ENCODE measurements at places on chromosomes 11 and 22.

DNA sequence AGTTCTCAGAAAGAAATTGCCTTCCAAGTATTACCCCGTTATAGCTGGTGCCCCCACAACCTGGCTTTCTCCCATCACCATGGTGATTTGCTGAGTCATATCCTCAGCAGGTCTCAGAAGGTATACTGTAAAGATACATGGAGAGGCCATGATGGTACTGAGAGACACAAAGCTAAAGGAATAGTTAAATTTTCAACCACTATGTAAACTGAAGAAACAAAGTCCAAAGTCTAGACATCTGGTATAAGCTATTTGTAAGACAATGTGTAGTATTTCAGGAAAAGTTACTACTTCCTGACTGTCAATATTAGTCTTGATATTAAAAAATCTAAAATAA, 377.1 kb downstream of the DCDC1 start:
- DNase-seq, result no peak

- DNase-seq, result no peak
These were observed 31.8 kb downstream of the ANO1 start for GRCh38 chr11:70109903-70110302.

GRCh38 chr11:19674836-19675235, 37.8 kb upstream of the NAV2 start:
- DNase-seq, result no peak

DNA sequence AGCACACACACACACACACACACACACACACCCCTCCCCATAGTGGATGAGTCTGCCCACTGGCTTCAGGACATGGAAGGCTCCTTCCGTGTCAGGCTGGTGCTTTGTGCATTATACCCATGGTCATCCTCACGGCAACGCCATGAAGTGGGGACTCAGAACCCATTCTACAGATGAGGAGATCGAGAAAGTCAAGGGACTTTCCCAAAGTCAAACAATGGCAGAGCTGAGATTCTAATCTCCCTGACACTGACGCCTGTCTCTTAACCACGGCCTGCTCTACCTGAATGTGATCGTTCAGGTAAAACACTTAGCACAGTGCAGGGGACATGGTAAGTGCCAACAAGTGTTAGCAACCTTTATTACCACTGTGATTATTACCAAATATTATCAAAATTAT, 4.3 kb upstream of the MN1 start:
- DNase-seq, result no peak

DNA sequence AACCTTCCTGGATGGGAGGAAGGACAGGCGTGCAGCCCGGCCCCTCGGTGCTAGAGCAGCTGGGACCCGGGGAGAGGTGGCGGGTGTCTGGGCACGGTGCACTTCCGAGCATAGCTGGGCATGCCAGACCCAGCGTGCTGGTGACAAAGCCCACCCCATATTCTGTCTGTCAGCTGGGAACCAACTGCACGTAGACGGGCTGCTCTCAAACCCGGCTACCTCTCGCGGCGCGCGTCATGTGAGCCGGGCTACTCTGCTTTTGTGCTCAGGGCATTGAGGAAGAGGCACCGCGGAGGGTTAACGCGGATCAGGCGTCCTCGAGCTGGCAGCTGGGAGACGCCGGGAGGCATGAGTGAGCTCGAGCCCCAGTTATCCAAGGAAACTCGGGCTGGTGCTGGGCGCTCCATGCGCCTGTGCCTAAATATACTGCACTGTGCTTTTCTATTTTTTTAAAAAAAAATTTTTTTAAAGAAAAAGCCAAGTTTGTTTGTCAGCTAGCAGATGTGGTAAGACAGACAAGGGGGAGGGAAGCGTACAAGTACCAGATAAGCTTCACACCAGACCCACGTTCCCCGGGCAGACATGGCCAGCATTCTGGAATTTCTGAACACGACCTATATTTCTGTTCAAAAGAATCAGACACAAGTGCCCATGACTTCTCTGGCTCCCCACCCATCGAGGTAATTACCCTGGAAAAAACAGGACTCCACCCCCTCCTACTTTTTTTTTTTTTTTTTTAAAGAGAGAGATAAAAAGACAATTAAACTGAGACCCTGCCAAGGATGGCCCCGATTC, 425.6 kb downstream of the SHANK2 start:
- peak; percentile 78 for DNase-seq

DNA sequence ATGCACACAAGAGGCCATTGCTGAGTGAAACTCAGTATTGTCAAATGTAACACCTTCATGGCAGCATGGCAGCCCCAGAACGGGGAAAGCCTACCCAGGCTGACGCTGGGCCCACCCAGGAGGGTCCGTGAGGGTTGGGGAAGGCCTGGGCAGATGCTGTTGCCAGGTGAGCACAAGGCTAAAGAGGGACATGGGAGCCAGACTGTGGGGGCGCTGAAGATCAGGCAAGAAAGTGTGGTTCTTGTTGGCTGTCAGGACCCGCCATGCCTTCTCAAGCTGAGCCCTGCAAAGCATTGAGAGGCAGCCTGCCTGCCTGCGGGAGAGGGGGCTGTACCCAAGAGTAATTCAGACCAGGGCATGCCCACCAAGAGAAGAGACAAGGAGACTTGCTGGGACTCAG, 85.0 kb upstream of the PITPNB start:
- DNase-seq, result no peak

GRCh38 chr11:2222451-2222850, 47.9 kb downstream of the ASCL2 start:
- no peak for DNase-seq

GRCh38 chr22:43744700-43745410, 67.2 kb downstream of the EFCAB6 start:
- no peak for DNase-seq

DNA sequence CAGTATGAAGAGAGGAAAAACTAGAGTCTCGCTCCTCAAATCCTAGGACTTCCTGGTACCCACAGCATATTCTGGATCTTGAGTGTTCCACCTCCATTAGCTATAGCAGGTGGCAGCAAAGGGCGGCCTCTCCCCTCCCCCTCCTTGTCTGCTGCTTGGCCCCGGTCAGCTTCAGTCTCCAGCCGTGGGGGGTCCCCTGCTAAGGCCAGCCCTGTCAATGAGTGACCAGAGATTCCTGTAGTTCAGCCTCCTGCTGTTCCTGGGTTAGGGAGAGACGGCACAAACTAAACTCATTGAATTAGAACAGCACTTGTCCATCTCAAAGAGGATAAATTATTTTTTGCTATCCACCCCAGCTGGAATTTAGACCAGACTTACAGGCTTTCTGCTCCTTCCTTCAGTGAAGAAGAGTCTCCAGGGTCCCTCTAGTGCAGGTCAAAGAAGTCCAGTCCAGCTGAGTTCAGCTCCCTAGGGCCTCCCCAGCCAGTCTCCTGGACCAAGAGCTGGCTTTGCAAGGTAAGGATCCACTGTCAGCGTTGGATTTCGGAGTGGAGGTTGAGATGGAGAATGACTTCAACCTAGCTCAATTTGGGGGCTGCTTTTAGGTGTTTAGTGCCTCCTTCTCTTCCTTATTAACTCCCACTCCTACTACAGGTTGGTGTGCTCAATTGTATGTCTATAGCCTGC, 1.1 kb upstream of the PHLDB1 start:
- no peak for DNase-seq

GRCh38 chr11:121282386-121282785, 10.2 kb upstream of the SC5D start:
- no peak for DNase-seq

- DNase-seq, result no peak
These were observed 963.8 kb upstream of the CNTN5 start for GRCh38 chr11:98056945-98057344.

DNA sequence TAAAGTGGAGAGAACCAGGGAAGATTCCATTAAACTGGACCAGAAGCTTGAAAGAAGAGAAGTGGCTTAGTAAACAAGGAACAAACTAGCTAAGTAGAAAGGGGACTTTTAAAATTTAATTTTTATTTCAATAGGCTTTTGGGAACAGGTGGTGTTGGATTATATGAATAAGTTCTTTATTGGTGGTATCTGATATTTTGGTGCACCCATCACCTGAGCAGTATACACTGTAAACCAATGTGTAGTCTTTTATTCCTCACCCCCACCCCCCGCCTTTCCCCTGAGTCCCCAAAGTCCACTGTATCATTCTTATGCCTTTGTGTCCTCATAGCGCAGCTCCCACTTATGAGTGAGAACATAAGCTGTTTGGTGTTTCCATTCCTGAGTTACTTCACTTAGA, 7.4 kb downstream of the ACAT1 start:
- no peak for DNase-seq

- no peak for DNase-seq
These were observed 258.2 kb downstream of the BRD1 start for GRCh38 chr22:49569286-49570031.

DNA sequence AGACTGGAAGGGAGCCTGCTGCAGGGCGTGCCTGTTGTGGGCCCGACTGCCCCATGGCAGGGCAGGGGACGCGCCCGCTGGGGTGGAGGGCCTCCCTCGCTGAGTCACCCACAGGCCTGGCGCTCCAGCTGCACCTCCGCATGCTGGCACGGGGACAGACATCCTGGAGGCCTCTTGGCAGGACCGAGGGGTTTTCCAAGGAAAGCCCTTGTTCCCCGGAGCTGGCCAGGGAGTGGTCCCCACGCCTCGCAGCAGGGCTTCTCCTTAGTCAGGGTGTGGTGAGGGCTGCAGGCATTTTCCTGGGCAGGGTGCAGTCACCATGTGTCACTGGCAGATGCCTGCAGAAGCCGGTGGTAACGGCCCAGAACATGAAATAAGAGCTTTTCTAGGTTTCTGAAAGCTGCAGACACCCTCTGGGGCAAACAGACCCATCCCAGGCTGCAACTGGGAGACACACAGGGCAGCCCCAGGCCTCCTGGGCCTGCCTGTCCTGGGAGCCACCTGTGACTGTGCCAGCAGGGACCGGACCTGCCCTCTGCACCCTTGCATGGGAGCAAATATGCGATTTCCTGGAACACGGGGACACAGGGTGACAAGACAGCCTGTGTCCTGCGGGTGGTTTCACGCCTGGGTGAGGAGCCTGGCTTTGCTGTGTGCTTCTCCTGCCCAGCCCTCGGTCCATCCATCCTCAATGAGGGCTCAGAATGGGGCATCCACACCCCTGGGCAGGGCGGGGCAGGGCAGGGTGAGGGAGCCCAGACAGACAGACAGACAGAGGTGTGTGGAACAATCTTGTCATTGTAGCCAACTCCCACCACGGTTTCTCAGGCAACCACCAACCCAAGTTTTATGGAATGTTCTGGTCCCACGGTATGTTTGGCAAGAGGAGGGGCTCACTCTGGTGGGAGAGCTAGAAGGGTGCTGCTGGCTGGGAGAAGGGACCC, 43.2 kb upstream of the FADD start:
- no peak for DNase-seq

- no peak for DNase-seq
These were observed 333.1 kb upstream of the RAG2 start for GRCh38 chr11:36931139-36931538.

DNA sequence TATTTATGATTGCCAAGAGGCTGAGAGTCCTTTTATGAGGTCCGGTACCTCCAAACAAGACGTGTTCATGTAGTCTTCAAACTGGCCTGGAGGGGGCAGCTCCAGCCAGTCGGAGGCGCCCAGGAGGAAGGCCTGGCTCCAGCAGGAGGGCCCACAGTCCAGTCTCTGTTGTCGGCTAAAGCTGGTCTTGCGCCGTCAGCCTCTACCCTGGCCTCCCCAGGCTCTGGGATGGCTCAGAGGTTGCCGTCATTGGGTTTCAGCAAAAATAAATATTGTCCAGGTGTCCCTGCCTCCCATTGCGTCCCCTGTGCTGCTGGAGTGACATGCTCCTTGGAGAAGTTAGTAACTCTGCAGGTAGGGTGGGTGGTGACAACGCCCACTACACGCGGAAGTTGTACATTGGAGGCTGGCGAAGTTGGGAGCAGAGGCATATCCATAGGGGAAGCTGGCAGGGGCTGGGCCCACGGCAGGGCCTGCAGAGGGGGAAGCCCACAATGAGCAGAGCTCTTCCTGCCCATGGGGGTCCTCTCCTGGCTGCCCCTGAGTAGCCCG, 1.0 kb upstream of the SLC25A1 start:
- DNase-seq, result peak; percentile 62

DNA sequence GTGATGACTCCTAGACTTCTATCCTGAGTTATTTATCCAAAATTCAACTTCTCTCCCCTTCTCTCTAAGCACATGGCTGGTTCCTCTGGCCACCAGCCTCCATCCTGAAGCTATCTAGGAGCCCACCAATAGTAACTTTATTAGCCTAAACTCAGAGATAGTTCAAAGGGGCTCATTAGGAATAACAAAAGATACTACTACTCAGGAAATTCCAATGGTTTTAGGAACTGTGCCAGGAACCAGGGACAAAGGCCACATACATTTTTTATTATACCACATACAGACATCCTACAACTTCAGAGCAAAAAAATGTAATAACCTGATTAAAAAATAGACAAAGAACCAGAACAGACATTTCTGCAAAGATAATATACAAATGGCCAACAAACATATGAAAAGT, 27.9 kb downstream of the SLC25A17 start:
- DNase-seq, result no peak

DNA sequence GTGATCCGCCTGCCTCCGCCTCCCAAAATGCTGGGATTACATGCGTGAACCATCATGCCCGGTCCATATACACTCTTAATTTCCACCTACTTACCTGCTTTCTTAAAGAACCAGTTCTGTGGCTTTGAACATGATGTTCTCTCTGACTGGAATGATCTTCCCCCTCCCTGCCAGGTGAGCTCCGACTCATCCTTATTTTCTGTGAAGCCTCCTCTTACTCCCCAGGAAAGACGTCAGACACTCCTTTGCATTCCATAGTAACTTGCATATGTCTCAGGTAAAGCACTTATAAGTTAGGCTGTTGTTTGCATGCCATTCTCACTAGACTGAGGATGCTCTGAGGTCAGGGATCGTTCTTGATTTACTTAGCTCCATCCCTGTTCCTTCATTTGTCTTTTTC, 91.8 kb upstream of the RAB1B start:
- no peak for DNase-seq

DNA sequence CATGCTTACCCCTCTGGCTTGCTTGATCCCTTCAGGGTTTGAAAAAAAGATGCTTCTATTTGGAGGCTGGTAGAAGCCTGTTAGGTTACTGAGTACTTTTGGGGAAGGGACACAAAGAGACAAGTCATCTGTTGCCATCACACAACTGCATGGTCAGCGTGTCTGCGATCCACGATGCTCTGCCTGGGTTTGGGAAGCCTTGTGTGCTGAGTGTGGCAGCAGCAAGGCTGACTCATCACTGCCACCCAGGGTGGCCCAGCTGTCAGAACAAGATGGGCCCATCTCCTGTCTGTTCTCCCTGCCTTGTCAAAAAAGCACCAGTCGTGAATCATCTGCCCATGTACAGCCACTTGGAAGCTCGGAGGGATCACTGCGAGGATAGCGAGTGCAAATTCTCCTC, 26.2 kb downstream of the UBASH3B start:
- DNase-seq, result no peak

GRCh38 chr22:18994701-18995326, 58.7 kb upstream of the PRODH start:
- DNase-seq, result no peak

GRCh38 chr11:2129699-2130366, 9.4 kb downstream of the IGF2 start:
- no peak for DNase-seq

GRCh38 chr11:120055646-120056045, 82.3 kb downstream of the TRIM29 start:
- peak; percentile 68 for DNase-seq

GRCh38 chr11:103339485-103339857, 230.2 kb downstream of the DYNC2H1 start:
- DNase-seq, result no peak

All from NCI-H1105 treated with DMSO at 0.1 percent for 48 hours (cell line).